NCI-H2029 treated with DMSO at 0.1 percent for 48 hours (cell line): ENCODE measurements at places on chromosomes 12 and 14.

DNA sequence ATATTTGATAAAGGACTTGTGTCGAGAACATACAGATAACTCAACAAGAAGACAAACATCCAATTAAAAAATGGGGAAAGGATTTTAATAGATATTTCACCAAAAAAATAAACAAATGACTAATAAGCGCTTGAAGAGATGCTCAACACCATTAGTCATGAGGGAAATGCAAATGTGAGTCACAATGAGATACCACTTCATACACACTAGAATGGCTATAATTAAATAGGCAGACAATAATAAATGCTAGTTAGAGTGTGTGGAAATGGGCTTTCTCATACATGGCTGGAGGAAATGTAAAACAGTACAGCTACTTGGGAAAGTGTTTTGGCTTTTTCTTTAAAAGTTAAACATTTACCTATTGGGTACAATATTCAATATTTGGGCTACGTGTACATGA lies 34.8 kb downstream of the DLK1 start:
- no peak for DNase-seq

- DNase-seq = no peak
These were observed 121.0 kb downstream of the FBXL14 start for GRCh38 chr12:1473418-1473817.

DNA sequence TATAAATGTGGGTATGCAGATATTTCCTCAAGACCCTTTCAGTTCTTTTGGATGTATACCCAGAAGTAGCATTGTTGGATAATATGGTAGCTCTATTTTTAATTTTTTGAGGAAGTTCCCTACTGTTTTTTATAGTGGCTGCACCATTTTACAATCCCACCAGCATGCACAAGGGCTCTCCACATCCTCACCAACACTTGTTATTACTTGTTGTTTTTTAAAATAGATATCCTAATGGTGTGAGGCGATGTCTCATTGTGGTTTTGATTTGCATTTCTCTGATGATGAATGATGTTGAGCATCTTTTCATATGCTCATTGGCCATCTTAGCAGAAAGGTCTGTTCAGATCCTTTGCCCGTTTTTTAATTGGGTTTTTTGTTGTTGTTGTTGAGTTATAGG lies 47.1 kb downstream of the DIP2B start:
- DNase-seq = no peak

DNA sequence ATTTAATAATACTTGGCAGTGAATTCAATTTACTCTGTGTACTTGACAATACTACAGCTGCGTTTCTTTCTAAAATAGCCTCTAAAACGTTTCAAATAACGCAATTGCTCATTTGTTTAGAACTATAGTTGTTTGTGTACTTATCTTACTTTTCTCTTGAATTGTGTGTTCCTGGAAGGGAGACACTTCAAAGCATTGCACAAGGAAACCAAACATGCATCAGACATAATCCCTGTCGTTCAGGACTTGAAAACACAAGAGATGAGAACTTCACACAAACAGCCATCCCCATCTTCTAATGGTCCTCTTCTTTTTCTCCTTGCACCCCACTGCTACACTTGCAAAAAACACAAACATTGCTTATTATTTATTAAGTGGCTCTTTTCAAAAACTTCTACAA lies 38.5 kb downstream of the PTGER2 start:
- DNase-seq = no peak

- no peak for DNase-seq
These were observed 10.6 kb upstream of the PLEKHD1 start for GRCh38 chr14:69473946-69474345.

- DNase-seq = no peak
These were observed 887.2 kb downstream of the NRXN3 start for GRCh38 chr14:79057333-79057732.
